Pancreas (tissue), 10 donors: ENCODE measurements at places on chromosomes 4 and X.

GRCh38 chrX:36019125-36019524 is 99.6 kb downstream of the CFAP47 start:
- peak; percentile 15 for DNase-seq

GRCh38 chrX:118864063-118864635 is 40.5 kb downstream of the ZCCHC12 start:
- no peak for DNase-seq

DNA sequence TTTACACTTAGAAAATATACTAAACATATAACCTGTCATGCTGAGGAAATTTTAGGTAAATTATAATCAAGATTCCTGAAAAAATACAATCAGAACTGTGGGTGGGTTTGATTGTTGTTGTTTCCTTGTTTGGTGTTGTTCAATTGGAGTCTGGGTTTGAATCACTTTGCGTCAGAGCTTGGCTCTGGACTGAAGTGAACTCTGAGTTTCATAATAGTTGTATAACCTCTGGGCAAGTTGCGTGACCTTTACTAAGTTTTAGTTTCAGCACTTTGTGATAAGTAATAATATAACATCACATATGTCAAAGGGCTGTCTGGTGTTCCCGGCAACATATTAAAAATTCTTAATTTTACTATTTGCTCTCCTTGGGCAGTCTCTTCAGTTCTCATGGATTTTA is 758.1 kb downstream of the RAPGEF2 start:
- no peak for DNase-seq

DNA sequence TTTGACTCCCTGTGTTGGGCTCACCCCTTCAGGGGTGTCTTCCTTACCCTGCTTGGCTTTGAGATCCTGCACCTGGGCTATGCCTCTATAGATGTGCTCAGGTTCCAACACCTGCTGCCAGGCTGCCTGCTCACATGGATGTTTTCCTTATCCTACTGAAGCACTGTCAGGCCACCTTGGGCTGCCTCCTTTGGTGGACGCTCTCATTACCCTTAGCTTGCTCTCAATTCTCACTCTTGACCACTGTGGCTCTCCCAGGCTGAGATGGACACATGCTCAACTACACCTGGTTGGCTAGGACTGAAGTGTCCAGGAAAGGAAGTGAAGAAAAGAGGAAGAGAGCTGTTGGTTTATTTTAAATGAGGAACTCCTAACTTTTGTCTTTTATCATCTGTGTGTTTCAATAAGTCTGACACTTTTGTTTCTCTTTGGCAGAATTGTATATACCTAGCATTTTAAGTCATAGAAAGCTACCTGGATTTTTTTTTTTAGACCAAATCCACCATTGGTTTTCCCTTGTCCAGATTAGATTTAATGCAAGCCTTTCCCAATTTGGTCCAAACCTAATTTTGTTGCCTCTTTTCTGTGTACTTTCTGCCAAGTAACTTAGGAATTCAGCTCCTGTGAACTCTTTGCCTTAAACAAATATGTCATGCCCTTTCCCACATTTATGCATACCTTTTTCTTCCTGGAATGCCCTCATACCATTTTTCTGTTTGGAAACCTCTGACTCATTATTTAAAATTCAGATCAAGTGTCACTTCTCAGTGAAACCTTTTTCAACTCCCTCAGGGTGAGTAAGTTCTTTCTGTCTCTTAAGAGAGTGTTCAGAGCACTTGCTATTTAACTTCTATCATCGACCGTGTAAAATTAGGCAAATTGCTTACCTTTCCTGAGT is 175.8 kb downstream of the GC start:
- no peak for DNase-seq

- DNase-seq = no peak
Measured at GRCh38 chr4:83852085-83852451, 316.2 kb downstream of the GPAT3 start.

DNA sequence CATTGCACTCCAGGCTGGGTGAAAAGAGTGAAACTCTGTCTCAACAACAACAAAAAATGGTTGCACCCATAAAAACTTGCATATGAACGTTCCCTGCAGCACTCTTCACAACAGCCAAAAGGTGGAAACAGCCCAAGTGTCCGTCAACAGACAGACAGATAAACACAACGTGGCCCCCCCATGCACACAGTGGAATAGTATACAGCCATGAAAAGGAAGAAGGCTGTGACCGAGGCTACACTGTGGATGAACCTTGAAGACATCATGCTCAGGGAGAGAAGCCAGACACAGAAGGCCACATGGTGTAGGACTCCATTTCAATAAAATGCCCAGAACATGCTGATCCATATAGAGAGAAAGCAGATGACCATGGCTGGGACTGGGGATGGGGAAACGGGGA is 33.5 kb upstream of the ASMTL start:
- DNase-seq = no peak

DNA sequence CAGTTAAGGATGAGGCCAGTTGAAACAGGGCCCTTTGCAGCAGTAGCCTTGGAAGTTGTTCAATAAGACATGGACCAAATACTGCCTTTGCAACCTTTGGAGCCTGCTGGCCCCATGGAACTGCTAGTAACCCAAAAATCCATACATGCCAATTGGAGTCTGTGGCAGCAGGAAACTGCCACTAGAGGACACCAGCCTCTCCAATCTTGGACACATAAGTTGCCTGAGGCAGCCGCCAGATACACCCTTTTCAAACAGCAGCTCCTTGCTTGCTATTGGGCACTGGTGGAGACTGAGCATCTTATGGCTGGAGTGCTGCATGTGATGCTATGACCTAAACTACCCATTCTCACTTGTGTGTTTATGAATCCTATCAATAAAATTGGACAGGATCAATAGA is 14.8 kb upstream of the LAP3 start:
- no peak for DNase-seq

DNA sequence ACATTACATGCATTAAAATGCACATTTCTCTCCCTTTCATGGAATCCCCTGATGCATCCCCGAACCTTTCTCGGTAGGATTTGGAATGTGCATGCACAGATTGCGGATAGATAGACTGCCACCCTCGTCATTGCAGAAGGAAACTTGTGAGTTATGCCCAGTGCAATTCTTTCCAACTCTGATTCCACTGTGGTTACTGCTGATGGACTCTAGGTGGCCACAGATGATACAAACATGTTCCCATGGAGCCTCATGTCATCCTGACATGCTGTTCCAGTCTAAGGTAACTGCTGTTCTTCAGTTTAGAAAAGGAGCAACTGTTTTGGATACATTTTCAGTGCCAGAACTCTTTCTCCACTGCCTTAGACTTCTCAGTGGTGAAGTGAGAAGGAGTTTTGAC is 9.1 kb upstream of the VCX3B start:
- no peak for DNase-seq

- no peak for DNase-seq
Measured at GRCh38 chr4:149884046-149884445, 68.4 kb upstream of the IQCM start.

DNA sequence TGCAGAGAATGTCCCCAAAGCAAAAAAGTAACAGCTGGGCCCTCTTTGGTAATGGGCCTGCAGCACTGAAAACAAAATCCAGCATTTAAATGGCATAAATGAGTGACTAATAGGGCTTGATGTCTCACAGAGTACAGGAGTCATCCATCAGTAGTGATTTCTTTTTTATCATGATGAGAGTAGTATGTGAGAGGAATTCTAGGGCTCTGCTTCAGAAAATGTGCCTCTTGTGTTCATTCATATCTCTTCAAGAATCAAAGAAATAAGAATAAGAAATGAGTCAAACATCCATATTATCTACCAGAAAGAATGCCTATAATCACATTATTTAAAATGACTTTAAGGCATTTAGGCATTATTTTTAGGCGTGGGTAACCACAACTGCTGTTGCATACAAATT is 792.9 kb upstream of the HTR2C start:
- DNase-seq = no peak

DNA sequence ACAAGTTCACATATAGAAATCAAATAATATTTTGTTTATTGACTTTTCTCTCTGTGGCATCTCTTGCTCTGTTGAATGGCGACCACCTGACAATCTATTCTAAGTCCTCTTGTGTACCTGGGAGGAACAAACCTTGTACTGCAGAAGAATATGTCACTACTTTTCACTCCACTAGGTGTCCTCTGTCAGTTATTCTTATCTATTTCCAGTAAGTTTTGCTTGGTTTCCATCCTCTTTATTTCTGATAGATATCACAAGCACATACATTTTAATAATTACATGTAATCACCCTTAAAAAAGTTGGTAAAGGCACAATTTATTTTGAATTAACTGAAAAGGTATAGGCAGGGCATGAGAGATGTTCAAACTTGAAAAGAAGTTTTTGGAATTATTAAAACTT is 238.4 kb downstream of the SNCA start:
- no peak for DNase-seq

- no peak for DNase-seq
Measured at GRCh38 chrX:149804102-149804501, 22.4 kb downstream of the MAGEA9 start.

GRCh38 chr4:169603312-169603711 is 9.1 kb downstream of the NEK1 start:
- DNase-seq = no peak

DNA sequence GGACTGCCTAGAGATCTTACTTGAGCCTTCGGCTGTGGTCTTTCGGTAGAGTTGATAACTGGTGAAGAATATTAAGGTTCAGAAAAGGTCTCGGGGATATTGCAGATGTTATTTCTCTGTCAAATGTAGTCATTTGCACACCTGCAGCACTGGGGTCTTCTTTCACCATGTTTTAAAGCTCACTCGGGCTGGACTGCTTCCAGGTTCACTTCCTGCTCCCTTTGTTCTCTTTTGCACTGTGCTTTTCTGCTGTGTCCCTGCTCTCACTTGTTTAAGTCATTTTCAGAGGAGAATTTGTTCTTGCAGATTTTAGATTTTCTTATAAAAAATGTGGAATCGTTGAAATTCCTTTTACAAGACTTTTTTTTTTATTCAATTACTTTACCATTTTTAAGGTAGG is 68.5 kb downstream of the BMPR1B start:
- no peak for DNase-seq

DNA sequence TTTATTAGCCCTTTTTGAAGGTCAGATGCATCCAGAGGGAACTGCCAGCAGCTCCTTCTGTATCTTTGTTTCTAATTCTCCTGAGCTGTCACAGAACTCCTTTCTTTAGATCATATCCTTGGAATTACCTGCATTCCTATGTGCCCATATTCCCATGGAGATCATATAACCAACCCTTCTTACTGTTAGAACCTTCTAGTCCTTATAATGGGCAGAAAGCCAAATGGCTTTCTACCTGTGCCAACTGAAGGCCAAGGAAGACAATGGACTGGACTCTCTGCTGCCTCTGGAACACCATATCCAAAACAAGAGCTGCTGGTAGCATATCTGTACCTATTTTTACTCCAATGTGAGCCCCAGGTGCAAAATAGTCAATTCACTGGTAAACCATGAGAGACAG is 60.7 kb downstream of the TBC1D9 start:
- no peak for DNase-seq

DNA sequence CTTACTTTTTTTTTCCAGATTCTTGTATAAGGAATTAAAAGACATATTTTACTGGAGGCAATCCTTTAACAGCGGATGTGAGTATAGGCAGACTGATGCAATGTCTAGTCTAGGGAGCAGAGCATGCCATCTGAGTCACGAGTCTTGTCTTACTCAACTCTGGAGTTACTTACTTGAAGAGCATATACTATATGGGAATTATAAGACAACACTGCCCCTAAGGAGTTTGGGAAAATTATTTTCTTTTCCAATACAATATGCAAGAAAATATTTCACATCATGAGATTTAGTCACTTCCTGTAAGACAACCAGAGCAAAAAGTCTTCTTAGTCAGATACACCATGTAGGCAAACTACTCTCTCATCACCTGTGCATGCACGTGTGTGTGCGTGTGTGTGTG is 537.3 kb upstream of the FTHL17 start:
- no peak for DNase-seq

GRCh38 chrX:115913575-115913974 is 257.0 kb upstream of the AGTR2 start:
- no peak for DNase-seq

- DNase-seq = no peak
Measured at GRCh38 chrX:10484683-10485247, 135.6 kb downstream of the MID1 start.

- no peak for DNase-seq
Measured at GRCh38 chr4:128287141-128287870, at the start of gene PGRMC2. Gene PGRMC2 (minus strand): TSS chr4:128287813. CDS start chr4:128287790, 23 bp downstream.

- no peak for DNase-seq
Measured at GRCh38 chr4:122576261-122577188, 44.3 kb downstream of the IL21 start.

DNA sequence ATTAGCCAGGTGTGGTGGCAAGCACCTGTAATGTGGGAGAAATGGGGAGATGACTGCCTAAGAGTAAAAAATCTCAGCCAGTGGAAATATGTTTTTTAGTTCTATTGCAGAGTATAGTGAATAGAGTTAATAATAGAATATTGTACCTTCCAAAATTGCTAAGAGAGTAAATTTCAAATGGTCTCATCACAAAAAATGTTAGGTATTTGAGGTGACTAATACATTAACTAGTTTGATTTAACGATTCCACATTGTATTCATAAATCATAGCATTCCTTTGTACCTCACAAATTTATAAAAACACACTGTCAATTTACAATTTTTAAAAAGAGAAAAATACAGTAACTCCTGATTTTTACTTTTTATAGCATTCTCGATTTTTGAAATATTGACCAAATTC is 681.5 kb upstream of the EPHA5 start:
- DNase-seq = no peak
